ENCODE measurements at places on chromosomes 12 and 14.

GRCh38 chr12:48973941-48974673, 2.6 kb upstream of the WNT10B start:
- DNase-seq: peak; percentile 76

DNA sequence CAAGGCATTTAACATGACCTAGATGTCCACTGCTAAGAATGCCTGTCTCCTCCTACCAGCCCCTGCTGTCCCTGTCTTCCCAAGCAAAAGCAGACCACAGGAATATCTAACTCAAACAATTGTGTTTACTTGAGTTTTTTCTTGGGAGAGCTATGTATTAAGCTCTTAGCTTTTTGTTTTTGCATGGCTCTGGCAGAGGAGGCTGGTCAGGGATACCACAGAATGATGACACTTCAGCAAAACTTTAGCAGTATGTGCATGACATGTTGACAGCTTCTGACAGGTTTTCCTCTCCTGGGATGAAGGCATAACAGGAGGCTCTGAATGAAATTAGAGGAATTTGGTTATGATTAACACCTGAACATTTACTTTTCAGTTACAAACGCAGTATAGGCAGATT, 6.9 kb downstream of the TMBIM6 start:
- DNase-seq: peak; percentile 28

DNA sequence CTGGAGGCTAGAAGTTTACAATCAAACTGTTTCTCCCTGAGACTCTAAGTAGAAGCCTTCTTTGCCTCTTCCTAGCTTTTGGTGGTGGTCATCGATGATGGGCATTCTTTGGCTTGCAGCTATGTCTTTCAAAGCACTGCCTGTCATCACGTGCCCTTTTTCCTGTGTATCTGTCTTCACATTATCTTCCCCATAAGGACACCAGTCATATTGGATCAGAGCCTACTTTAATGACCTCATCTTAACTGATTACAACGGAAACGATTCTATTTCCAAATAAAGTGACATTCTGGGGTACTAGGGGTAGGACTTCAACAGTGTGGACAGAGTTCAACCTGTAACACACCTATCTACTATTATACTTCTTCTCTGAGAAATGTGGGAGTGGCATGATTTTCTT, 31.1 kb upstream of the IFNG-AS1 start:
- DNase-seq: peak; percentile 40

DNA sequence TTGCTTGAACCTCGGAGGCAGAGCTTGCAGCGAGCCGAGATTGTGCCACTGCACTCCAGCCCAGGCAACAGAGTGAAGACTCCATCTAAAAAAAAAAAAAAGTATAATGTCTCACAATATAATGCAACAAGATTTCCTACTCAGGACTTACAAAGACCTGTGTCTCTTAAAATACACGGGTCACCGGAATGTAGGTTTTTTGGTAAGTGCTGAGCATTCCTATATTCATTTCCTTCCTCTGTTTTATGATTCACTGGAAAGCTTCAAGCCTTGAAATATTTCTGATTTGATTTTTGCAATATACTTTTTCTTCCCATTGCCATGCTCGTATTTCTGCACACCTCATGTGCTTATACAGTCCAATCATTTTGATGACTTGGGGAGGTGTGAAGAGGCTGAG, 245.8 kb downstream of the FBXL14 start:
- DNase-seq: peak; percentile 55

GRCh38 chr12:110704750-110705149, 15.8 kb upstream of the HVCN1 start:
- no peak for DNase-seq

GRCh38 chr12:40769846-40770245, 77.6 kb downstream of the CNTN1 start:
- DNase-seq: no peak
